DMS 273 treated with DMSO at 0.1 percent for 48 hours (cell line): ENCODE measurements at places on chromosomes 4 and X.

DNA sequence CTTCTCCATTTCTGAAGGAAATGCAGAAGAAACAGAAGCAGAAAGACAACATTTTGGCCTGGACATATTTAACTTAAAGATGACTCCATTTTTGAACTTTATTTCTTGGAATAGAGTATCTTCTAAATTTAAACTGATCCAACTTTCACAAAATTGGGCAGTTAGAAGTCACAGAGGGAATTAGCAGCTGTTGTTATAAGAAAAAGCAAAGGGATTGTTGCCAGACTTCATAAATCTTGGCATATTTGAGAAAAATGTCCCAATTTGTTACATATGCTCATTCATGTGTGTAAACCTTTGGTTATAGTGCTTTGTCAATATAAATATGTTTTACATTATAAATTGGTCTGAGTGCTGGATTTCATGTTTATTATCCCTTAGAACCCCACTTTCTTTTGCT, 3.4 kb downstream of the GLUD2 start:
- no peak for DNase-seq

DNA sequence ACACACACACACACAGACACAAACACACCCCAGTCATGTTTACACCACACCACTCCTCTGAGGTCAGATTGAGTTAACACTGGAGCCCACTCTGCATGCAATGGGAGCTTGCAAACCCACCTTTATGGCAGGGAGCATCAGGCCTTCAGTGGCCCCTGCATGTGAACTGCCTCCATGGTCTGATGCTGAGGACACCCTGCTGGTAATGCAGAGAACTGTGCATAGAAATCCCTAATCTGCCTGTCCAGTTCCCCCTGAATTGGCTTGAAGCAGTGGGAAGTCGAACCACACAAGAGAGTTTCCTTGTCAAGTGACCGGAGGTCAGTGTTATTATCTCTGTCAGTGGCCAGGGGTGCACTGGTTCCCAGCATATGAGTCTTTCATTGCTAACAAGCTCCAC, 59.8 kb downstream of the ANOS1 start:
- no peak for DNase-seq

DNA sequence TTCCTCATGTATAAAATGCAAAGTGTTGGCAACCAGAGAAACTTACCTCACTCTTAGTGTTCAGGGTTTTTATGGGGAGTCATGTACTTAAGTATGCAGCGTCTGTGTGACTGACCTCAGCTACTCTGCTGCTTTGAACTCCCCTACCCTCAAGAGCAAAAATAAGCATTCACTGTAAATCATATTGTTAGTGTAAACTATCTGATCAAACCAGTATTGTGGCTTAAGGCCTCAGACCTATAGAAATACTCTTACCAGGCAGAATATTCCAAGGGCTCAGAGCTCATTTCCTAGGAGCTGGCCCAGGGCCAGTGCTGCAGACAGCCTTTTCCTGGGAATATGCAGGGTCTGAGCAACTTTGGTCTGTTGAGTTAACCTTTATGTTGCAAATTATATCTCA, 453.1 kb downstream of the CCSER1 start:
- DNase-seq = no peak

GRCh38 chr4:6155996-6156750, 44.2 kb downstream of the JAKMIP1 start:
- no peak for DNase-seq

GRCh38 chrX:147962476-147962875, 18.7 kb upstream of the FMR1NB start:
- DNase-seq = no peak

GRCh38 chrX:119991005-119991787, 47.6 kb upstream of the NKAP start:
- DNase-seq = no peak

GRCh38 chr4:147984065-147984777, 252.3 kb downstream of the ARHGAP10 start:
- DNase-seq = no peak

DNA sequence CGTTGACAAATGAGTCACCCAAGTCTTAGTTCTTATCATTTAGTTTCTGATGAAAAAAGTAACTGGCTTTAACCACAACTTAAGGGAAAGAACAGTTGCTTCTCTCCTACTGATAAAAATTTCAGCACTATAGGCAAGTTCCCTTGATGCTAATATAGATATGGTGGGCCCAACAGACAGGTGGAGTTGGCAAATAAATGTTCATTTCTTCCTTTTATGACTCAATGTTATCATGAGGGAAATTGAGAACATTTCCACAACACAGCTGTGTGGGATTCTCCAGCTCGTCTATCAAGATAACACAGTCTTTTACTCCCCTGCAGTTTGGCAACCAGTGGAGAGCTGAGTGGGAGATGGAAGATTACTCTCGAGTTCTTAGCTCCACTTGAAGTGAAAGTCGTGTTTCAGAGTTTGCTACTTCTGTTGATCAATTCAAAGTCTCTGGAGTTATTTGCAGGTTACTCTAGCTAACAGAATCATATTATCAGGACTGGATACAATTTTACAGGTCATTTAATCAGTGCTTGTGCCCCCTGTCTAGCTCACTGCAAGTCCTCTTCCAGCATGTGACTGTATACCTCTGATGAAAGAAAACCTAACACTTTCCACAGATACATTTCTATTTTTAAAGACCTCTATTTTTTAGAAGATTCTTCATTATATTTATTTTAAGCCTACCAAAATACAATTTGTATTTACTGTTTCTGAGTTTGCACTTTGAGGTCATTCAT, 270.6 kb upstream of the GK2 start:
- no peak for DNase-seq

- no peak for DNase-seq
Observed at GRCh38 chr4:94352996-94353395, 10.4 kb upstream of the HPGDS start.

DNA sequence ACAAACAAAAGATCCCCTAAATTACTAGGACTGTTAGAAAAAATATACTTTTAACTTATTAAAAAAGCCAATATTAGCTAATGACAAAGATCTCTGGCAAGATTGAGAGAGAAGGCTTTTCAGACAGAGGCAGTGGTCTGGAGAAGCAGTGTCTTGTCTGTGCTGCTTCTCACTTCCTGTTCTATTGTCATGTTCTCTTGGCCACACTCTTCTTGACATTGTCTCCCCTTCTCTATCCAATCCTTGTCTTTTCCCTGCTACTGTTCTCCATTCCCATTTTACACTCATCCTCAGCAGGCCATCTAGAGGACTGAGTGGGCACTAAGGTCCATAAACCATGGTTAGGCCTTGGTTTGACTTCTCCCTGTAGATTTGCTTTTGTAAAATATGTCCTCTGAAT, 14.0 kb upstream of the TAPT1 start:
- DNase-seq = no peak

- DNase-seq = peak; percentile 33
Observed at GRCh38 chrX:109475174-109475891, 6.6 kb downstream of the GUCY2F start.

DNA sequence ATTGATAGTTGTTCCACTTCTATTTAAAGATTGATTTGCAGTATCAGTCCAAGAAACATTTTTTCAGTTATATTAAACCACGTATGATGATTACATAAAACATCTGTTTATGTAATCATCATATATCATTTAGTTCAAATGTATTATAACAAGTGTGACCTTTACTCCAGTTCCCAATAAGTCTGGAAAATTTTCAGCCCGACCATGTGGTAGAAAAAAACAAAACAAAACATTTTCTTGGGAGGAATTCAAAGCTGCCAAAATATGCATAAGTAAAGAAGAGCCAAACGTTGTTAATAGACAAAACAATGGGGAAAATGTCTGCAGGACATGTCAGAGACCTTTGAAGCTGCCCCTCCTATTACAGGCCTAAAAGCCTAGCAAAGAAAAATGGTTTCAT, 709.1 kb downstream of the FAT4 start:
- DNase-seq = no peak

DNA sequence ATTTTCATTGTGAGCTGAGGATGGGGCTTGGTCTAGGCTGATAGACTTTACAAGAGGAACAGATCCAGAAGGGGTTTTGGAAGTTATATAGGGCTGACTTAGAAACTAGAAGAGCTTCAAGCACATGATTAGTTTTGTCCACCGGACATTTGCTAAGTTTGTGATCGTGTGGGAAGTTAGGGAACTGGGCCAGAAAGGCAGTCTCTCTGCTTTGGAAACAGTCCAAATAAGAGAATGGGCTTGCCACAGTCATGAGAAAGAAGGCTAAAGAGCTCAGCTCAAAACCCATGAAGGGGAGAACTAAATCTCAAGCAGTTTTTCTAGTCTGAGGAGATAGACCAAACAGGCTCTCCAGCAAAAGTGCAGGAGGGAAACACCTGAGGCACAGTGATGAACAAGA, 67.8 kb downstream of the ZNF674 start:
- DNase-seq = no peak
